ENCODE measurements at places on chromosomes 4 and X.

DNA sequence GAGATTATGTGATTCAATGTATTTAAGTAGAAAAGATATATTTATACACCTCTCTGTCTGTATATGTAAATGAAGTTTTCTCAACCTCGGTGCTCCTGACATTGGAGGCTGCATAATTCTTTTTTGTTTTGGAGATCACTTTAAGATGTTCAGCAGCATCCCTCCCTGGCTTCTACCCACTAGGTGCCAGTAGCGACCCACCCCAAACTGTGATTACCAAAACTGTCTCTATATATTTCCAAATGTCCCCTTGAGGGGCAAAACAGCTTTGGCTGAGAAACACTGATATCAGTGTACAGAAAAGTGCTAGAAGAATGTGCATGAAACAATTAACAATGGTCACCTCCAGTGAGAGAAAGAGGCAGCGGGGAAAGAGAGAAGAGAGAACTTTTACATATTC is 51.2 kb downstream of the DCX start:
- no peak for DNase-seq

- DNase-seq: peak; percentile 8
Measured at GRCh38 chr4:105714932-105715331, 6.3 kb downstream of the GSTCD start.

DNA sequence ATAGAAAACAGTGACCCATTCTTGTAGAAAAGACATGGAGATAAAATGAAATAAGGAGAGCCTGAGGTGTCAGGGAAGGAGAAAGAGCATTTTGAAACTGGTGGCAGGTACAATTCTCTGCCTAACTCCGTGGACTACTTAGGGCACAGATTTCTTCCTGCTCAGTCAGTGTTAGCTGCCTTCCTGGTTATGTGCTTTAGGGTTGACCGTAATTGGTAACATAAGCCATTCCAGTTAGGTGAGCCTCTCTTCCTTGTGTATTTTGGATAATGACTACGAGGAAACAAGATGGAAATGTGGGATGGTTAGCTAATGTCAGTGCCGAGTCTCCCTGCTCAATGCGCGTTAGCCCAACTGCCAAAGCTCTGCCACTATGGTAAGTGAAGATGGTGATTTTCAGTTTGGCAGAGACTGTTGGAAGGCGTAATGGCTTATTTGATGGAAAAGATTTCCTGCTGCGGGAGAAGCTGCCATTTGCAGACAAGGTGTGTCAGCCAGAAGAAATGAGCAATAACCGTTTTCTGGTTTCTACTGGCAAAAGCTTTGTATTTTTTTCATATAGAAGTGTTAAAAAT is 174.1 kb downstream of the CBR4 start:
- no peak for DNase-seq

DNA sequence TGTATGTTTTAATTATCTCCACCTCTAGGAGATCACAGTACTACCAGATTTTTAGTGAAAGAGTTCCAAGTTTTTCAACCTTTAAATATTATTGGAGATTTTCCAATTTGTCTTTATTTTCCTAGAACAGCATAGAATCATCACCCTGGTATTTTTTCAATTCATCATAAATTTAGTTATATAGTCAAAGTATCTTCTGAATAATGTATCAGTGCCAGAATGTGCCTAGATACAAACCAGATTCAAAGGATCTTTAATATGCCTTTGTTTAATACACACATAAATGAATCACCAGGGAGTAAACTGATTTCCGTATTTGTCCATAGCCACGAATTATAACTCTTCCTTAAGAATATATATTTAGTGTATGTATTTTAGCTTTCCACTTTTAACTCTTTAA is 1373.1 kb downstream of the STIM2 start:
- DNase-seq: no peak

GRCh38 chr4:72448231-72448630 is 120.8 kb downstream of the ADAMTS3 start:
- no peak for DNase-seq

- no peak for DNase-seq
Measured at GRCh38 chr4:3434881-3435685, 6.7 kb upstream of the HGFAC start.

Measured in hematopoietic multipotent progenitor cell treated with erythropoietin and hydrocortisone succinate and interleukin-3 and kit ligand, for 15 days (in vitro differentiated cells).